ENCODE measurements at places on chromosomes 1 and 21.
A peak's percentile ranks its signal among the peaks of the same experiment; 100 is the strongest.

GRCh38 chr21:28641731-28642130 lies 350.9 kb downstream of the LTN1 start:
- DNase-seq, result no peak

GRCh38 chr1:44405798-44406736 lies 1.0 kb downstream of the RNF220 start:
- no peak for DNase-seq

DNA sequence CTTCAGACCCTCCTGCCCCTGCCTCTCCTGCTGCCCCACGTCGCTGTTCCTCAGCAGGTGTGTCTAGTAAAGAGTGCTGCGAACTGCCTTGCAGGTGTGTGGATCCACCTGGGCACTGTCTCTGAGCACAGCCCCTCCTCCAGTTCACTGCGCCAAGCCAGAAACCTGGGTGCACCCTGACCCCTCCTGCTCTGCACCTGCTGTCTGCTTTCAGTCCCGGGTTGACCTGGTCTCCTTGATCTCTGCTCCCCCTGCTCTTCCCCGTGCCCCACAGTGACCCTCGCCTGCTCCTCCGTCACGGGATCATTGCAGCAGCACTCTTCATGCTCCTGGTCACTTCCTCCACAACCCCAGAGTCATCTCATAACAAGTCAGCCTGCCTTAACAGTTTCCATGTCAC lies 6.5 kb downstream of the A3GALT2 start:
- DNase-seq, result no peak

- DNase-seq, result no peak
These were observed 9.5 kb upstream of the TMEM61 start for GRCh38 chr1:54970901-54971300.

GRCh38 chr1:110347182-110347893 lies 8.2 kb downstream of the RBM15 start:
- no peak for DNase-seq

DNA sequence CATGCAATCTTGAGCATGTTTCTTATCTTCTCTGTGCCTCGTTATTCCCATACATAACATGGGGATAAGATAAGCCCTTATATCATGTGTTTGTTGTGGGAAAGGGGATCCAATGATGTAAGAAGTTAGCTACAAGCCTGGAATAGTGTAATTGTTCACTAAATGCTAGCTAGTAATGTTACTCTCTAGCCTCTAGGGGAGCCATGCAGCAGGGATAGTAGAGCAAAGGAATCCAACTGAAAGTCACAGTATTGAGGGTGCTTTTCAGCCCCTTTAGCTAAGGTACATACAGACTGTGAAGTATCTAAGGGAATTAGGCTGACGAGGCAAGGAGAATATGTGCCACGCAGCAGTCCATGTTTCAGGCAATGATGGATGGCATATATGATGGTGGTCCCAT lies 46.9 kb downstream of the IL23R start:
- DNase-seq, result no peak

- no peak for DNase-seq
These were observed 298.4 kb downstream of the ADGRL2 start for GRCh38 chr1:82099170-82099569.

GRCh38 chr1:196400478-196401451 lies 207.5 kb downstream of the KCNT2 start:
- no peak for DNase-seq

DNA sequence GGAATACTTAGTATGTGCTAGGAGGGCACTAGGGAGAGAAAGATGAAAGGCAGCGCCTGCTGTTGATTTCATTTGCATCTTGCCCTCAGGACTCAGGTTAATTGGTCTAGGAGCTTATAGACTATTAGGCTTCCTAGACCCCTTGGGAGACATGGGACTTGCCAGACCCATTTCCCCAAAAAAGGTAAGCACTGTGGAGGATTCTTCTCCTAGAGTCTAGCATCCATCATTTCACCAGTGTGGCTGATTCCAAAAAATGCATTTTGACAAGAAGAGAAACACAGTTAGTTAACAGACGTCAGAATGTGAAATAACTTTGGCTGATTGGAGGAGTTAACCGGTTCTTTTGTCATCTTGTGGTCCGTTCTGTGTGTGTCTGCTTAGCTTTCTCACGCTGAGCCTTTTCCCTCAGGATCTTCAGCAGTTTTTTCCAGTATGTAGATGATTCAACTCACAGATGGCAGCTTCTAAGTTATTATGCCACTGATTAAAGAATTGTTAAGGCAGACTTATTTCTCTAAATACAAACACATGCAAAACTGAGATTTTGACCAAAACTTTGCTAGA lies 108.8 kb downstream of the KIF26B start:
- no peak for DNase-seq

DNA sequence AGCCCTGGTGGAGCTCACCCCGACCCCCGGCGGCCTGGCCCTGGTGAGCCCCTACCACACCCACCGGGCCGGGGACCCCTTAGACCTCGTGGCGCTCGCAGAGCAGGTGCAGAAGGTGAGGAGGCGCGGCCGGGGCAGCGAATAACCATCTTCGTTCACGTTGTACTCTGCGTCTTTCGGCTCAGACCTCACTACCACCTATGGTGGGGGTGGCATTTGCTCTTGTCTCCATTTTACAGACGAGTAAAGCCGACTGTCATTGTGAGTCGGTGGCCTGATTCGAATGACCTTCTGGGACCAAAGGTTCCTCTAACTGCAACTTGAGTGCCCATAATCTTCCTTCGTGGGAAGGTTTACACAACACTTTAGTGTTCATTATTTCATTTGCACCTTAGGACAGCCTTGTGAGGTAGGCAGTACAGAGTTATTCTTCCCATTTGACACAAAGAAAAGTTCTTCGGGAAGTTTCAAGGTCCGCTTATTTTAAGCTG lies 506 bp downstream of the C1orf50 start:
- no peak for DNase-seq

GRCh38 chr1:45516465-45516864 lies 5.2 kb downstream of the PRDX1 start:
- no peak for DNase-seq

DNA sequence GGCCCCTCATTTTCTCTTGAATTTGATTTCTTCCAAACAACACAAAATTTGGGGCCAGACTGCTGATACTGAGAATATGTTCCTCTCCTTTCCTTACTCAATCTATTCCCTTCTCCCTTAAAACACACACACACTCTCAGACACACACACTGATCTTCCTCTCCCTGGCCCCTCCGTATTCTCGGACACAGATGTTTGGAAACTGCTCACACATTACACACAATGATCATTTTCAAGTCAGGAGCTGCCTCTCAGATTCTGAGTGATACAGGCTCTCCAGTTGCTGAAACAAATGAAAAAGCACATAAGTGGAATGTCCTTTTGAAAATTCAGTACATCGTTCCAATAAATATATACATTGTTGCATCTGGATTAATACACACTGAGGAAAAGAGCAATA lies 161.3 kb downstream of the CLEC20A start:
- DNase-seq, result no peak

GRCh38 chr1:52140633-52141512 lies 1.0 kb upstream of the ZFYVE9 start:
- DNase-seq, result no peak

DNA sequence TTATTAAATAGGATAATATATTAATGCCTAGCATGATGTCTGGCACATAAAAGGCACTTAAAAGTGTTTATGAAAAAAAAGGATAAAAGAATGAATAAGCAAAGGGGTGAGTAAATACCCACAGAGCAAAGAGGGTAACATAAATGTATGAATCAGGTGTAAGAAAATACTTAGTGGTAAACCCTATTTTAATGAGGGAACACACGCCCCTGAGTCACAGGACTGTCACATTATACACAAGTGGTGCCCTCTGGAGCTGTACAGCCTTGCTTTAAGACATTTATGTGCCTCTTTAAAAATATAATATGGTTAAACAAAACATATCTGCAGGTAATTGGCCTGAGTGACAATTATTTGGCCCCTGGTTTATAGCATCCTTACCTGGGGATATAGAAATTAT lies 78.1 kb upstream of the PTBP2 start:
- DNase-seq, result no peak

- no peak for DNase-seq
These were observed 876 bp upstream of the NAV1 start for GRCh38 chr1:201537891-201538611.

DNA sequence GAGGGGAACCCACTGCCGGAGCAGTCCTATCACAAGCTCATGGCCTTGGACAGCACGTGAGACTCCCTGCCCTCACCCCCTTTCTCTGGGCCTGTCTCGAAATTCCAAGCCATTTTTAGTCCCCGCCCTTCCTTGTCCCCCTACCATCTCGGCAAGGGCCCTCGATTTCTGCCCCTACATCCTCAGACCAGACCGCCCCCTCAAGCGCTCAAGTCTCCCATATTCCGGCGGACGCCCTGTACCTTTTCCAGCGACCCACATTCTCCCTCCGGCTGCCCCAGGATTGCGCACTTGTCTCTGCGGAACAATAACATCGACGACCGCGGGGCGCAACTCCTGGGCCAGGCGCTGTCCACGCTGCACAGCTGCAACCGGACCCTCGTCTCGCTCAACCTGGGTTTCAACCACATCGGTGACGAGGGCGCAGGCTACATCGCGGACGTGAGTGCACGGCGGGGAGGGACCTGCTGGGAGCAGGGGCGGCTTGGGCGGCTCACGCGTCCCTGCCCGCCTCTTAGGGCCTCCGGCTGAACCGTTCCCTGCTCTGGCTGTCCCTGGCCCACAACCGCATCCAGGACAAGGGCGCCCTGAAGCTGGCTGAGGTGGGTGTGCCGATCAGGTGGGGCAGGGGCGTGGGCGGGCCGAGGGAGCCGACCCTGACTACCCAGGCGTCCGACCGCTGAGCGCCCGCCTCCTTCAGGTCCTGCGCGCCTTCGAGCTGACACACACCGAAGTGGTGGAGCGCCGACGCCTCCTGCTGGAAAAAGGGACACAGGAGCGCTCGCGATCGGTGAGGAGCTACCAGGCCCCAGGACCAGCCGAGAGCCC lies 7.0 kb downstream of the LRRC71 start:
- peak; percentile 53 for DNase-seq

- DNase-seq, result no peak
These were observed 77.9 kb upstream of the DPT start for GRCh38 chr1:168806952-168807351.

DNA sequence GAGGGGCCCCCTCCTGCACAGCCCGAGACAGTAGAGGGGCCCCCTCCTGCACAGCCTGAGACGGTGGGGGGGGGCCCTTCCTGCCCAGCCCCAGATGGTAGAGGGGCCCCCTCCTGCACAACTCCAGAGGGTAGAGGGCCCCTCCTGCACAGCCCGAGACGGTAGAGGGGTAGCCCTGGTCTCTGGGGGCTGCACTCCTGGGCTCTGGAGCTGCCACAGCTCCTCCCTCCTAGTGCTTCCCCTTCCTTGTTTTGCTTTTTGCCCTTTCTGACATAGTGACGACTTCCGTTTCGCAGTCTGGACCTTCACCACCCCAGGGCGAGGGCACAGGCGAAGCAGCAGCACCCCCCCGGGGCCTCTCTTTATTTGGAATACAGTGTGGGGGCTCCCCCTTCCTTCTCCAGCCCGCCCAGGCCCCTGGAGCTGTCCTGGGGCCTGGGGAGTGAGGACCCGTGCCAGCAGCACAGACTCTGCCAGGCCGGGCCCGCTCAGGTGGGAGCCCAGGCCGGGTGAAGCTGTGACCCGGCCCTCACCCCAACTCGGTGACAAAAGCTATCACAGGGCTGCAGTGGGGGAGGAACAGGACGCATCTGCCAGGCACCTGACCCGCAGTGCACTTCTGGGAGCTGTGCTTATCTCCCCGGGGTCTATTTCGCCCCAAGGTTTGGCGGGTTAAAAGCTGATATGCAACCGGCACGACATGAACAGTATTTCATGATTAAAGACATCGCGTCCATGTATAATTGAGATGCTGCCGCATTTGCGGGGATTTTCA lies 1.1 kb upstream of the PRXL2B start:
- peak; percentile 53 for DNase-seq
